ENCODE measurements at places on chromosomes 2 and 18.

- no peak for DNase-seq
These were observed 115.3 kb downstream of the BCL2L11 start for GRCh38 chr2:111236025-111236424.

- no peak for DNase-seq
These were observed 55.4 kb upstream of the PAX8 start for GRCh38 chr2:113334147-113334546.

- no peak for DNase-seq
These were observed 45.1 kb downstream of the RHOB start for GRCh38 chr2:20491739-20492531.

- no peak for DNase-seq
These were observed 22.5 kb upstream of the GBX2 start for GRCh38 chr2:236190674-236191073.

GRCh38 chr2:148594216-148594615 lies 50.3 kb upstream of the EPC2 start:
- DNase-seq, result no peak

DNA sequence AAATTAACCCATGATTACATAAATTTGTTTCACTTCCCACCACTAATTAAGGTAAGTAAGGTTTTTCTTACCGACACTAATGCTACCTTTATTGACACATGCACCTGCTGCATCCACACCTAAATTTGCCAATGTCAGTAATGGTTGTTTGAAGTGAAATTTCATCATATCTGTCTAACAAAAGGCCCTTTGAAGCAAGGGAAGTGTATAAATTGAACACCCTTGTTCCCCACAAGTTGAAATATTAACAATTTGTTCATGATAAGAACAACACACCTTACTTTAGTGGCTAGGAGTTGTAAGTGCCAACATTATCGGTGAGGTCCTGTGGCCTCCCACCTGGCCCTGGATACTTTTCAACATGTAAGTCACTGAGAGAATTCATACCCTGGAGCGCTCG lies 116.3 kb upstream of the CDCA7 start:
- no peak for DNase-seq

DNA sequence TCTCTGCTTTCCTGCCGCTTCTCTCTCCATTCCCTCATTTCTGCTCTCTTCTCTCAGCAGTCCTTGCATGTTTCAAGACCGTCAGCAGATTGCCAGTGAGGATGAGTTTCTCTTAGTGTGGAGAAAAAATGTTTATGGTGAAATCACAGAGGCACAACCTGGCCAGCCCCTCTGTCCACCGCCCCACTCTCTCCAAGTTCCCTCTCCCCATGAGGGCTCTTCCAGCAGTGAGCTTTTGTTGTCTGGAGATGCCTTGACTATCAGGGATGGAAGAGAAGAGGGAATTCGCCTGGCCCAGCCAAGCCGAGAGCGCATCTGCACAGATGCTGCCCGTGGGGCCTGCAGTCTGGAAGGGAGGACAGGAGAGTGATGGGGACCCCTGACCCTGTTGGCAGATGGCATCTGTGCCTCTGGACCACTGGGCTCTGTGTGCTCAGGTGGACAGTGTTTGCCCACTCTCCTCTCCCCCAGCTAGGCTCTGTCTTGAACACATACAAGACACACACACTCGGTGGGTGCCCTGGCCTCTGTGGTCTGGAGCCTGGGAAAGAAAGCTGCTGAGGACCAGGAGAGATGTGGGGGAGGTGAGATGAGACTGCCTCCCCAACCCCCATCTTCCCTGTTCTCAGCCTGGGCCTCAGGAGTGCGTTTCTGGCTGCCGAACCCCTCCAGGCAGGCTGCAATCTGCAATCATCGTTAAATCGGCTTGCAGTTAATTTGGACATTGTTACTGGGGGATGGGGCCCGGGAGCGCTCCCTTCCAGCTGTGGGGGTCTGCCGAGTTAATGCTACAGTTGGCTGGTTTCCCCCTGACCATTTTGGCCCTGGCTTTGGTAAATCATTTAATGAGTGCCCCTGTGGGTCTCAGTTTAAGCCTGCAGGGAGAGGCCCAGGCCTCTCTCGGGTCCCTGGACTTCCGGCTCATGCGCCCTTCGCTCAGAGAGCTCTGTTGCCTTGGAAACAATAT lies 4.5 kb downstream of the ITM2C start:
- no peak for DNase-seq

- DNase-seq, result no peak
These were observed 160.9 kb downstream of the DYSF start for GRCh38 chr2:71613953-71614925.

- no peak for DNase-seq
These were observed 128.3 kb upstream of the HS6ST1 start for GRCh38 chr2:128446874-128447537.

DNA sequence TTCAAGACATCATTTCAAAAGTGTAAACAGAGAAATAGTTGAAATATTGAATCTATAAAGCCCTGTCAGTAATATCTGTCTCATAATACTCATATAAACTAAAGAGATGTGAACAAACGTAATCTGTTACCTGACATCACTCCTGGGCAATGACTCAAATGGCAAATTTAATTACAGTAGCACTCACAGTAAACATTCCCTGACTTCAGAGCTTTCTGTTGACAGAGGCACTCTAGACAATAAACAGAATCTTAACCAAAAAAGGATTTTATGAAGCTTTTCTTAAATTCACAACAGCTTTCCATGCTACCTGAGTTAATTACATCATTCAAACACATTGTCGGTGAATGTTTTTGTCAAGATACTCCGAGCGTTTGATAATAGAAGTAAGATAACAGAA lies 128.1 kb upstream of the PDE1A start:
- no peak for DNase-seq

DNA sequence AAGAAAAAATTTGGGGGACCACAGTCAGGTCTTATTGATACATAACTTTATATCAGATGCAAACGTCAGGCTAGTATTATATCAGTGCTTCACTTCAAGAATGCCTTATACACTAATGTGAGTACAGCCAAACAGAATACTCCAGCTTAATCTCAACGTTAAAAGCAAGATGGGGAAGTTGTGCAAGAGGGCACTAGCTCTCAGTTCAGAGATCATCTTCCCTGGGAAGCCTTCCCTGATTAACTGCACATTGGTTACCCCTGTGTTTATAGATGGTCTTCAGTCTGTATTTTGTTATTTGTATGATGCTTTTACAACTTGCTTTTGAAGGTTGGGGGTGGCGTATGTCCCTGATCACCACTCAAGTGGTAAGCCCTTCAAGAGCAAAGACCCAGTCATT lies 11.4 kb downstream of the EPAS1 start:
- no peak for DNase-seq

DNA sequence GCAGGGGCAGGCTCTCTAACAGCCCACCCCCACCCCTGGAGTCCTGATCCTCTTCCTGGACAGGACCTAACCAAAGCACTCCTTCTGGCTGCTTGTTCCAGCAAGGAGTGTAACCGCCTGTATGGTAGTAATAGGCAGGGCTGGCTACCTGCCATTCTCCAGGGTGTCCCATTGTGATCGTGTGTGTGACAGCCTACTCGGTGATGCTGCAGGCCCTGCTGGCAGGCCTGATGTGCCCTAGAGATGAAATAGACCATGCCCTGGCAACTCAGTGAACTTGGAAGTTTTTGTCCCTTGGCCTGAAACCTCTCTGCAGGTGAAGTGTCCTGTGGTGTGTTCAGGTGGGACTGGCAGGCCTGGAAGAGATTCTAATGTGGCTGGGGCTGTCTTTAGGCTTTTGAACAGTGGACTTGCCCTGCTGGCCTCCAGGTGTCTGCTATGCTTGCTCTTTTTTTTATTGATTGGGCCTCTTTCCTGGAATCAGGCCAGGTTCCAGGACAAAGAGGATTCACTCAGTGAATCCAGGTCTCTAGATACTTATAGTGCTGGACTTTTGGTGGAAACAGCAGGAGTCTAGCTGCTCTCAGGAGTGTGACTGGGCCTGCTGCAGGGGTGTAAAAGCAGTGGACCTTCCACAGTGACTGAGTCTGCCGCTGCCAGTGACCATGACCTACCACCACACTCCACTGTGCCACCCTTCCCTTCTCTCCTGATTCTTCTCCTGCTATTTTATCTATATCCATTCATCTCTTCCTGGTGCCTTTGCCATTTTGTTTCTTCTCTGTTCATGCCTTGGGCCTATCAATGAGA lies 132.1 kb downstream of the CTIF start:
- DNase-seq, result no peak

DNA sequence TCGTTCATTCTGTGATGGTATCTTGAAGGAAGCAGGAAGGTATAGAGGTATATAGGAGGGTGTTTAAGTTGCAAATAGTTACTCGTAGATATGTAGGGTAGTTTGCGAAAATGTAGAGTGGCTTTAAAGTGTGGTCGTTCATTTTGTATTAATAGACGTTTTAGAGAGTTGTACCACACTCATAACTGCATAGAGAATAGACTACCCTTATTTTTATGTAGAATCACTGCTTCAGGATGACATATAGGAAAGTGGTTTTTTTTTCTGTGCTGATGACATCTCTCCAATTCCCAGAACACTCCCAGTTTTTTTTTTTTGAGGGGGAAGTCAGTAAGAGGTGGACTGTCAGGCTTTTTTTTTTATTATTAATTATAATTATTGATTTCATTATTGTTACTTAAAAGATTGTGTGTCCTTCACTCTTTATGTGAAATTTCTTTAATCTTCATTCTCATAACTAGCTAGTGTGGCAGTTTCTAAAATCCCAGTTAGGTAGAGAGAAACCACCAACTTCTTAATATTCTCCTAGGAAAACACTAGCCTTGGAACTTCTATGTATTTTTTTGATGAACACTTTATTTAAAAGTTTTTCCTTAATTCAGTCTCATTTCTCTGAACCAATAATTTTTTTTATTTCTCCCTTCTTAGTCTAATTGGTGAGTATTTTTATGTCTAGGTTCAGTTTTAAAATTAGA lies 1.5 kb downstream of the ACTR3 start:
- DNase-seq, result no peak

DNA sequence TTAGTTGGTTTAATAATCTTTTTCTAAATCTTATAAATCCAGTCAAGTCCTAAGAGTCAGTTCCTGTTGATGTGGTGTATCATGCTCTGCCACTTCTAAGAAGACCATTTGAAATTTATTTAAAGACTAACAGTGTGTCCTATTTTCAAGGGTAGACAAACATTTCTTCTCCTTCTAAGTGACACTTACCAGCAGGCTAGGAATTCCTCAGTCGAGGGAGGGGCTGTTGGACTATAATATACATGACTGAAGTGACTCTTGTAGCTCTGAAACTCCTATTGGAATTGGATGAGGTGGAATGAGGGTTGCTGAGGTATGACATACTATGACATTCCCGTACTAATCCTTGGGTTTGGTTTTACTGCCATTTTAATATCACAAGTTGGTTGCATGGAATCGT lies 30.6 kb downstream of the ITGB6 start:
- no peak for DNase-seq

- no peak for DNase-seq
These were observed 1.6 kb downstream of the EPC2 start for GRCh38 chr2:148646231-148646559.

DNA sequence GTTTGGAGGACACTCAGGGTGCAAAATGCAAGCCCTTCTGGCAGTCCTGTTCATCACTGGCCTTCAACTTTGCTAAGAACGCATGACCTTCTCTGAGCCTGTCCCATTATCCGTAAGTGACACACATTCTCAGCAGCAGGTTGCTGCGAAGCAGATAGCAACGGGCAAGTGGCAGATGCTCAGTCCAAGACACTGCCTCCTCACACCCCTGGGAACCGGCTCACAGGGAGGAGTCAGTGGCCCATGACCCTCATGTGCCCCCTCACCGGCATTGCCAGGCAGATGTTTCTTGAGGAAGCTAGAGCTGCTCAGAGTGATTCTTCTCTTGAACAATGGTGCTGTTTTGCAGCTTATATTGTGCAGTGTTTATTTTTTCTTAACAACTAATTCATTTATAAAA lies 737.2 kb upstream of the HS6ST1 start:
- DNase-seq, result no peak
